ENCODE measurements at places on chromosomes 4 and X.
A peak's percentile ranks its signal among the peaks of the same experiment; 100 is the strongest.

DNA sequence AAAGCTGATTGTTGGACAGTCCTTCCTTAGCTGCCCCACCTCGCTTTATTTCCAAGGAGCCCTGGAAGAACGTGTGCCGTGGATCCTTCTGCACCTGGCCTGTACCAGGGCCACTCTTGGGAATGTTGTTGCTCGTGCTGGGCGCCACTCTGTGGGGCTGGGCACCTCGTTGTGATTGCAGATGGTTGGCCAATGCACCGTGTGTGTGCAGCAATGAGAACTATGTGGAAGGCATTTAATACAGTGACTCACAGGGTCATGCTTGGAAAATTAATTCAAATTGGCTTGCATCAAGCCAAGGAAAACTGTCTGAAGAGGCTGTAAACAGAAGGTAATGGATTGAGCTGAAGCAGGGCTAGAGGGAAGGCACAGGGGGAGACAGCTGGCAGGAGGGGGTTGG, 37.0 kb upstream of the CD99L2 start:
- no peaks in the 10 kb centered on the region for H3K4me1 ChIP-seq
- no peaks in the 10 kb centered on the region for H3K27me3 ChIP-seq
- H3K36me3 ChIP-seq, result no peaks in the 10 kb centered on the region
- H3K4me3 ChIP-seq, result no peak overlapping the region

DNA sequence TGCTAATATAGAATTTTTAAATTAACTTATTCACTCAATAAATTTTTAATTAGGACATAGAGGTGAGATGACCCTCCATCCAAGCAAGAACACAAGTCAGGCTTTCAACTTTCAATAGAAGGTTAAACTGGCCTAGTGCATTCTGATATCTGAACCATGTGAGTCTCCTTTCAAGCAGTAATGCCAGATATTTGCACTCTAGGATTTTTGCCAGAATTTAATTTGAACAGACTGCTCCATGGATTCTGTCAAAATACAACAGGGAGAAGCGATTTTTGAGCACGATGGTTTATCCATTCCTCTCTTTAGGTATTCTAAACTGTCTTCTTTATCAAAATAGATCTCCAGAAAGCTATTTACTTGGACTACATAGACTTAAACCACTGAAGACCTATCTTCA, 72.0 kb upstream of the DCLK2 start:
- no peak overlapping the region for H3K4me3 ChIP-seq
- no peaks in the 10 kb centered on the region for H3K4me1 ChIP-seq
- H3K36me3 ChIP-seq, result no peaks in the 10 kb centered on the region
- H3K27ac ChIP-seq, result no peak overlapping the region
- DNase-seq, result no peak

DNA sequence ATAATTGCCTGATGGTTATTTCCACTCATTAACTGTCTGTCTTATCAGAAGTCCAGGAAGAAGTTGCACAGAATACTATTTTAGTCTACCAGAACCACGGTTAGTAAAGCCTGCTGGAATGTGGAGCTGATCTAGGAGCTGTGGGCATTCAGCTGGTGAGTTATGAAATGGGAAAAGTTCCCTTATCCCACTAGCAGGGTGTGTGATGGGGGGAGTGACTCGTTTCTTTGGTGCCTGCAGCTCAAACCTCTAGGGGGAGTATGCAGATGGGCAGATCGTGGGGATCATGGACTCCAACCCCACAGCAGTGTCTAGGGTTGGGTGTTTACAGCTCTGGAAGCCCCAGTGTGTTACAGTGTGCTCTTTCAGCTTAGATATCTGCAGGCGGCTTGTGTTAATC, 305.7 kb upstream of the BOD1L1 start:
- H3K27ac ChIP-seq, result no peak overlapping the region
- H3K4me1 ChIP-seq, result no peaks in the 10 kb centered on the region
- no peak overlapping the region for H3K4me3 ChIP-seq
- no peaks in the 10 kb centered on the region for H3K27me3 ChIP-seq

GRCh38 chr4:151324124-151324751, 1.2 kb downstream of the SH3D19 start:
- peaks cover 16% of the 10 kb centered on the region for H3K4me1 ChIP-seq
- DNase-seq, result no peak
- H3K36me3 ChIP-seq, result no peaks in the 10 kb centered on the region
- H3K27me3 ChIP-seq, result no peaks in the 10 kb centered on the region
- H3K4me3 ChIP-seq, result peak overlapping the region; percentile 74
- peak overlapping the region; percentile 86 for H3K27ac ChIP-seq

DNA sequence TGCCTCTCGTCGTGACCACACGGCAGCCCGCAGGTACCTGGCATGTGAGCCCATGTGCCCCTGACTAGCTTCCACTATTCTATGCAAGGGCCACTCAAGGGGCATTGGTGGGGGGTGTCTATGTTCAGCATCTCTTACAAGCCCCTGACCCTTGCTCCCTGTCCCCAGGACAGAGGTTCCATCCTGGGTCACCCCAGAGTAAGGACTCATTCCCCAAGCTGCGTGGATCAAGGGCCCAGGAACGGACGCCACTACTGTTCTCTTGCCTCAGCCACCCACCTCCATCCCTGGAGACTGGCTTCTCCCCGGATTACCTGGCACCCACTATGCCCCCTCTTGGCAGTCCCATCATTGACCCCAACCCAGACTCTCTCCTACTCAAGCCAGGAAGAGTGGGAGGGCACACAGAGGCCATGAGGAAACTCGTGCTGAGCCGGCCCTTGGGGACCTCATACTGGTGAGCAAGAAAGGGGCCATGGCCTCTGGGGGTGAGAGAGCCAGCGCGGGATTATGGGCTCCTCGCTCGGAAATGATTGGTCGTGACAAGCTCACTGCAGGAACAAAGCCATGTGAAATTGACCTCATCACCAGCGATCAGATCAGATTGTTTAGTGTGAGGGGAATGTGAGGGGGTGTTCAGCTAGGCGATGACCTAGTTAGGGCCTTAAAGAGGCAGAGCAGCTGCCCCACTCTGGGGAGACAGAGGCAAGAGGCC, 50.1 kb upstream of the PJA1 start:
- H3K36me3 ChIP-seq, result no peaks in the 10 kb centered on the region
- no peaks in the 10 kb centered on the region for H3K27me3 ChIP-seq
- H3K4me3 ChIP-seq, result no peak overlapping the region
- peaks cover 5% of the 10 kb centered on the region for H3K4me1 ChIP-seq
- no peak overlapping the region for H3K27ac ChIP-seq
- no peak for DNase-seq

DNA sequence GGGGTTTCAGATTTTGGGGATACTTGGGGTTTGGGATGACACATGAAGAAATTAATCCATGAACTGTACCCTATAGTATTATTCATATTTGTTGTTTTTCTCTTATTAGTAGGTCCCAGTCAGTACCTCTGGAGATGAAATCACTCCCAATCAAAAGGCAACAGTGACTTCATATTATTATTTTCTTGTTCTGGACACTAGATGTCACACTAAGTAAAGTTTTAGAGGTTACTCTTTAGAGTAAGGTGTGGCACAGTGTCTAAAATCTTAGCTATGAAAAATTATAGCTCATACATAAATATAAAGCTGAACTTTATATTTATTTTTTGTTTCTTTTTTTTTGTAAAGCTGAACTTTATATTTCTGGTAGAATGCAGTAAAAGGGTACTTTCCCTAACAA, 35.1 kb downstream of the FAM114A1 start:
- no peaks in the 10 kb centered on the region for H3K4me1 ChIP-seq
- H3K27me3 ChIP-seq, result no peaks in the 10 kb centered on the region
- DNase-seq, result no peak
- peaks cover 48% of the 10 kb centered on the region for H3K36me3 ChIP-seq
- no peak overlapping the region for H3K4me3 ChIP-seq
- no peak overlapping the region for H3K27ac ChIP-seq

DNA sequence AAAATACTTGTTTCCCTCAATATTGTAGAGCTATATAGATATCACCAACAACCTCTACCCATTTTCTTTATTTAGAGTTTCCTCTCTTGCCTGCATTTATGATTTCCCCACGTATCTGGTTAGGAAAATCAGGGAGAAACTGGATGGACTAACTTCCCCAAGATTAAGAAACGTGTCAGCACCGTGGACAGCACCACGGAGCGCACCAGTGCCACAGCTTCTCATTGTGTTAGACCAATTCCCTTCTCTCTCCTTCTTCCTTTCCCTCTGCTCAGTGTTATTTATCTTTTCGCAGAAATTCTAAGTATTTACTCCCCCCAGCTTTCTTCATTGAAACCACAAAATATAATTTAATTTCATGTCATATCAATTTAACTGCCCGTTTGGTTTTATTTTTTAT, 568.6 kb upstream of the BOD1L1 start:
- H3K4me3 ChIP-seq, result no peak overlapping the region
- peak; percentile 54 for DNase-seq
- H3K27me3 ChIP-seq, result no peaks in the 10 kb centered on the region
- H3K36me3 ChIP-seq, result no peaks in the 10 kb centered on the region
- no peaks in the 10 kb centered on the region for H3K4me1 ChIP-seq

DNA sequence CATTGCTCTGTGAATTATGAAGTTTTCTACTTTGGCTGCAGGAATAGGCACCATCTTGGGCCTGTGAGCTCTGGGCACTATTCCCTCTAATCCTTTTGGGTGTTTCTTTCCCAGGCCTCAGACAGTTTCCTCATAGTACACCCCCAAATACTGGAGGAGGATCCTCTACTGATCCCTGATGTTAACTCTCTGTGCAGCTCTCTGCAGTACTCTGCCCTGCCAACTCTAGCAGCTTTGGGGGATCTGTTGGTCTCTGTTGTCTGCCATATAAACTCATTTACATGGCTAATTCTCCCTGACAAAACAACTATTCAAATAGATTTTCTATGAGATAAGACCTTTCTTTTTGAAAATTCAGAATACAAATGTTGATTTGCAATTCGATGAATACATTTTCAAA, 29.9 kb downstream of the USP53 start:
- peaks cover 36% of the 10 kb centered on the region for H3K36me3 ChIP-seq
- no peak for DNase-seq
- no peaks in the 10 kb centered on the region for H3K27me3 ChIP-seq
- H3K4me3 ChIP-seq, result no peak overlapping the region

- no peak overlapping the region for H3K27ac ChIP-seq
- no peak for DNase-seq
- no peaks in the 10 kb centered on the region for H3K4me1 ChIP-seq
- H3K36me3 ChIP-seq, result no peaks in the 10 kb centered on the region
- H3K4me3 ChIP-seq, result no peak overlapping the region
These were observed 38.6 kb upstream of the TMEM131L start for GRCh38 chr4:153427363-153428071.

- no peak overlapping the region for H3K27ac ChIP-seq
- no peak for DNase-seq
- H3K4me1 ChIP-seq, result no peaks in the 10 kb centered on the region
- H3K4me3 ChIP-seq, result no peak overlapping the region
- no peaks in the 10 kb centered on the region for H3K36me3 ChIP-seq
- no peaks in the 10 kb centered on the region for H3K27me3 ChIP-seq
These were observed 175.8 kb upstream of the NPY2R start for GRCh38 chr4:155032521-155033229.

- no peaks in the 10 kb centered on the region for H3K27me3 ChIP-seq
- no peak for DNase-seq
- no peak overlapping the region for H3K27ac ChIP-seq
- H3K4me3 ChIP-seq, result no peak overlapping the region
These were observed 86.9 kb upstream of the NWD2 start for GRCh38 chr4:37157476-37158167.

DNA sequence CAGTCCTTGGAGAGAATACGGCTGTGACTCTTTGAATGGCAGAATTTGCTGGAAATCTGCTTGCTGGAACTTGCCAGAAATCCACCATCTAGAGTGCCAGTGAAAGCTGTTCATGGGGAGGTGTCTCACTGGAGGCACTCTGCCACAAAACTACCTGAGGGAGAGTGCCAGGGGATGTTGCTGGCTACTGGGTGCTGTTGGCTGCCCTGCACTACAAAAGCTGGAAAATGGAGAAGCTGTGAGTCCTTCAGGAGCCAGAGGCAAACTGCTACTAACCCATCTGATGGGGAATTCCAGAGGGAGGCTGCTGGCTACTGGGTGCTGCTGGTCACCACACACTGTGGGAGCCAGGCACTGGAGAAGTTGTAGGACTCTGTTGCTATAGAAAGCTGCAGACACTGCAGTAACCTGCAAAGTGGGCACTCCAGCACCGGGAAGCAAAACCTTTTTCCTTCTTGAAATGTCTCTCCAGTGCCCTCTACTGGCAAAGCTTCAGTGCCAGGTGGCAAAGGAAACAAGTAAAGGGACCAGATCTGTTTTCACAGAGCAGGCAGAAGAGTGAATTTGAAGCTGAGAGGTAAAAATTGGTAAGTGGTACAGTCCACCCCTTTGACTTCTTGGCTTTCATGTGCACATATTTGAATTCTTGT, 47.8 kb upstream of the HSD17B10 start:
- H3K36me3 ChIP-seq, result no peaks in the 10 kb centered on the region
- H3K4me3 ChIP-seq, result no peak overlapping the region
- DNase-seq, result peak; percentile 44
- H3K27ac ChIP-seq, result no peak overlapping the region
- no peaks in the 10 kb centered on the region for H3K4me1 ChIP-seq

DNA sequence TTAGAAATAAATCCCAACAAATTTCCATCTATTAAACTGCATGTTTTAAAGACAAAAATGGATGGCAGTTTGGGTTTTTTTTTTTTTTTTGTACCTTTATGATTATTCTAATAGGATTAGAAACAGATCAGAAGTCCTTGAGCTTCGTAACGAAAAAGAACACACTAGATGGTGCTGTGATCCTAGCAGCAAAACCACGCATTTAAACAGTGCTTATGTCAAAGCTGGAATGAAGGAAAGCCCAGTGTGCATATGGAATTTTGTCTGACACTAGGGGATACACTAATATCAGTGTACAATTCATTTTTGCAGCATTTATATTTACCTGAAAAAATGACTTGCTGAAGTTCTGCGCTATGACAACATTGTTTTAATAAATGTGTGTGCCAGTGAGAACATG, 229.1 kb downstream of the VEGFC start:
- no peak overlapping the region for H3K4me3 ChIP-seq
- H3K27me3 ChIP-seq, result no peaks in the 10 kb centered on the region
- H3K36me3 ChIP-seq, result no peaks in the 10 kb centered on the region
- no peak for DNase-seq
- H3K27ac ChIP-seq, result no peak overlapping the region
- no peaks in the 10 kb centered on the region for H3K4me1 ChIP-seq

DNA sequence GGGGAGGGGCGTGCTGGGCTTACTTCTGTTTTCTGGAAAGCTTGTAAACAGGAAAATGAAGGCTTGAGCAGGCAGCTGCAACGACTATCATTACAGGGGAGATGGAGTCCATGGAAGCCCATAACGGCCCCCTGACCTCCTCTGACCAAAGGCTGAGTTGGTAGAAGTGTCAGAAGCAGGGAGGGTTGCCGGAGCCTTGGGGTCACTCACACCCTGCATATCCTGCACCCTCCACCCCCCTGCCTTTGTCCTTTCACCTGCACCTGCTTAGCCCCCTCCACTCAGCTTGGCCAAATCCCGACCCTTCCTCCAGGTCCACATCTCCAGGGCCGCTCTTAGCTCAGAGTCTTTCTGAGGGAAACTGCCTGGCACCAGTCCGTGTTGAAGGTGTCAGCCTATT, 12.5 kb upstream of the MSX1 start:
- no peak overlapping the region for H3K27ac ChIP-seq
- DNase-seq, result no peak
- H3K4me1 ChIP-seq, result no peaks in the 10 kb centered on the region
- H3K27me3 ChIP-seq, result peaks cover 65% of the 10 kb centered on the region
- H3K4me3 ChIP-seq, result no peak overlapping the region
- no peaks in the 10 kb centered on the region for H3K36me3 ChIP-seq

GRCh38 chr4:161792991-161793390, 370.8 kb downstream of the FSTL5 start:
- no peak for DNase-seq
- no peaks in the 10 kb centered on the region for H3K27me3 ChIP-seq
- H3K36me3 ChIP-seq, result no peaks in the 10 kb centered on the region
- H3K27ac ChIP-seq, result no peak overlapping the region
- no peak overlapping the region for H3K4me3 ChIP-seq
- no peaks in the 10 kb centered on the region for H3K4me1 ChIP-seq

- no peaks in the 10 kb centered on the region for H3K36me3 ChIP-seq
- H3K27me3 ChIP-seq, result no peaks in the 10 kb centered on the region
- no peak overlapping the region for H3K4me3 ChIP-seq
- no peak overlapping the region for H3K27ac ChIP-seq
These were observed 328.4 kb downstream of the PAPSS1 start for GRCh38 chr4:107391630-107392028.

All from lower lobe of right lung (tissue), 2 donors.